ENCODE measurements at places on chromosomes 4 and X.

DNA sequence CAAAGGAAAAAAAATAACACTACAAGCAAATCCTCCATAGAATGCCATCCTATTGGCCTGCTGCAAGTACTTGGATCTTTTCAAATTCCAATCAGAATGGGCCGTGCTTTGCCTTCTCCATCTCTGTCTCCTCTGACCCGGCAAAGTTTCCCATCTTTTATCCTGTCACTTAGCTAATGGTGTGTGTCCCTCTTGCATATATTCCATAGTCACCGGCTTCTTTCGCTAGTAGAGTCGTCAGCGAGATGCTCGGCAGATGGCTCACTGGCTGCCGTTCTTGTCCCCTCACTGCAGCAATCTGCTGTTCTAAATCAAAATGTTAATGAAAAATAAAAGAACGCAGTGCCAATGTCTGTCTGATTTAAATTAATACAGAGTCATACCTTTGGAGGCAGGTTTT is 22.1 kb downstream of the GRIA3 start:
- DNase-seq: no peak
- H3K27me3 ChIP-seq: no peaks in the 10 kb centered on the region
- H3K4me1 ChIP-seq: no peaks in the 10 kb centered on the region
- no peak overlapping the region for H3K27ac ChIP-seq
- no peaks in the 10 kb centered on the region for H3K36me3 ChIP-seq

DNA sequence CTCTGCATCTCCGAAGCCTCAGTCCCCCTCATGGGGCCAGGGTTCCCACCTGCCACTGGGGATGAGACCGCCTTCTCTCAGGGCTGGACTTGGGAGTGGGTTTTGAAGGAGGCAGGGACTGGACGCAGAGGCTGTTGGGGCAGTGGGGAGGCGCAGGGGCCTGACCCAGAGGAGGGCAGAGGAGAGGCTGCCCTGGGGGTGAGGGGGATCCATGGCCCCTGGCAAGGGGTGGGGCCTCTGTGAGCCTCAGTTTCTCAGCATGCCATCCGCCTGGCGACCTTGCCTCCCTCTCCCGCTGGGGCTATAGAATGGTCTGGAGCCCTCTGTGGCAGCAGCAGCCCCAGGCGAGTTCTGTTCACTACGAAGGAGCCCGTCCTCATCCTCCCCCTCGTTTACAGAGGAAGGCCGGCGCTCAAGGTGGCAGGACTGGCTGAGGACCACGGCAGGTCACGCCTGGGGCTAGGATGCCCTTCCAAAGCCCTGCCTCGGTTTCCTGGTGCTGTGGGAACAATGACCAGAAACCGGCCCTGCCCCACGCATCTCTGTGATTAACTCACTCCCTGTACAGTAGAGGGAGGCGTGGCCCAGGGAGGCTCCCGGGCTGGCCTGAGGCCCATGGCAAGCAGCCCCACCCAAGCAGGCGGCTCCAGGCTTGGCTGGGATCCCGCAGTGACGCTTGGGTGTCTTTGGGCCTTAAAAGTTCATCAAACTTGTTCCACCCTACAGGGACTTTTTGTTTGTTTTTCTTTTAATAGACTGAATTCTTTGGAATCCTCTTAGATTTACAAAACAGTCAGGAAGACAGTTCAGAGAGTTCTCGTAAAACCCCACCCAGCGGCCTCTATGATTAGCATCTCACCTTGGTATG is 16.0 kb upstream of the SH3TC1 start:
- no peaks in the 10 kb centered on the region for H3K36me3 ChIP-seq
- no peaks in the 10 kb centered on the region for H3K27me3 ChIP-seq
- H3K4me1 ChIP-seq: peaks cover 28% of the 10 kb centered on the region
- H3K4me3 ChIP-seq: no peak overlapping the region
- peak overlapping the region; percentile 17 for H3K27ac ChIP-seq

- no peaks in the 10 kb centered on the region for H3K27me3 ChIP-seq
- no peak overlapping the region for H3K4me3 ChIP-seq
- peak overlapping the region; percentile 73 for H3K27ac ChIP-seq
- peaks cover 27% of the 10 kb centered on the region for H3K4me1 ChIP-seq
Observed at GRCh38 chr4:147361726-147362125, 119.2 kb upstream of the EDNRA start.

DNA sequence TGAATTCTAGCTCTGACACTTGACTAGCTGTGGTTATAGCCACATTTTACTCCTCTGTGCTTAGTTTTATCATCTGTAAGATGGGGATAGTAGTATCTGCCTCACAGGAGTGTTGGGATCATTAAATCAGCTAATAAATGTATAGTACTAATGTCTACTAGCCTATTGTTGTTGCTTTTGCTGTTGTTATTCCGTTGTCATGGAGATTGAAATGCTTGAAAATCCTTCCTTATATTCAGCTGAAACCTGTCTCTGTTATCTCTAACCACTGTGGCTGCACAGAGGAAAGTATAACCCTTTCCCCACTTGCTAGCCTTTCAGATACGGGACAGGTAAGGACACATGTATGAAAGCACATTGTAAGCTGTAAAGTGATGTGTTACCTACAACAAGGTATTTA is 33.9 kb downstream of the CLCN5 start:
- H3K27ac ChIP-seq: no peak overlapping the region
- no peaks in the 10 kb centered on the region for H3K4me1 ChIP-seq
- H3K27me3 ChIP-seq: no peaks in the 10 kb centered on the region
- no peak for DNase-seq

DNA sequence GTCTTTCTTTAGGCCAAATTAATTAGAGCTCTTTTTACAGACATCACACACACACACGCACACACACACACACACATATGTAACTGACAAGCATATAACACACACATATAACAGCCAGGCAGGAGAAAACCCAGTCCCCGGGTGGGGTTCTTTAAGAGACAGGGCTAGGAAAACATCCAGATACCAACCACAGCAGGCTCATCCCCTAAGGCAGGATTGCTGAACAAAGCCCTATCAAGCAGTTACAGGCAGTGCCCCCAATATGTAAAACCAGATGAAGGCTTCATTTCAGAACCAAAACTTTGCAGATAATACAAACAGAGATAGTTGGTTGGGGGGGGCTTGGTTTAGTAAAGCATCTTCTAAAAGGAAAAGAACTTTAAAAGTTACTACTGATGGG is 18.0 kb upstream of the FAM47E start:
- peak overlapping the region; percentile 21 for H3K4me3 ChIP-seq
- DNase-seq: no peak
- no peak overlapping the region for H3K27ac ChIP-seq
- H3K36me3 ChIP-seq: no peaks in the 10 kb centered on the region

- peaks cover 24% of the 10 kb centered on the region for H3K36me3 ChIP-seq
- no peak overlapping the region for H3K4me3 ChIP-seq
- no peak overlapping the region for H3K27ac ChIP-seq
- H3K27me3 ChIP-seq: no peaks in the 10 kb centered on the region
Observed at GRCh38 chr4:5635826-5636195, 72.5 kb downstream of the EVC2 start.

DNA sequence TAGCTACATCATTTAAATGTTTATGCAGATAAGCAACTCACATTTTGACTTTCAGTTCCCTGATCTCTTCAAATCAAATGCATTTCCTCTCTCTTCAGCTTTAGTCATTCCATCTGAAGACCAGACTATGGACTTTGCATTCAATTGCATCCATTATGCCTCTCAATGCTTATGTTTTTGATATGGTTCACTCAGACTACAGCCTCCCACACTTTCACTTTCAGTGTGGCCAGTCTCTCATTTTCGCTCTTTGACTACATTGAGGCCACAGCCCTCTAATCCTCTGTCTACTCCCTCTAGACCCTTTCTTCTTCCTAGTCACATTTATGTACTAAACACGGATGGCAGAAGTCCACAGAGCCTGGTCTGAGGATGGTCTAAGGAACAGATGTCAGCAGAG is 24.5 kb upstream of the VEGFC start:
- no peaks in the 10 kb centered on the region for H3K36me3 ChIP-seq
- H3K27ac ChIP-seq: no peak overlapping the region
- no peak for DNase-seq
- H3K27me3 ChIP-seq: no peaks in the 10 kb centered on the region

DNA sequence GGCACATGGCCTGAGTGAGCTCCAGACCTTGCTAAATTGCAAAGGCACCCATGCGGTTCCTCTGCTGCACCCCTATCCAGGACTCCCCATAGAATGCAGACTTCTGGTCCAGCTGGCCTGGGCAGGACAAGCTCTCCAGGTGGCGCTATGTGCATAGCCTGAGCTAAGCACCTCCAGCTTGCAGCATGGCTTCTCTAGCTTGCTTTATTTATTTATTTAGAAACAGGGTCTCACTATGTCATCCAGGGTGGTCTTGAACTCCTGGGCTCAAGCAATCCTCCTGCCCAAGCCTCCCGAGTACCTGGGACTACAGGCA is 5.5 kb upstream of the WFS1 start:
- H3K27me3 ChIP-seq: no peaks in the 10 kb centered on the region
- H3K27ac ChIP-seq: no peak overlapping the region
- no peak overlapping the region for H3K4me3 ChIP-seq
- peaks cover 3% of the 10 kb centered on the region for H3K4me1 ChIP-seq
- no peak for DNase-seq
- H3K36me3 ChIP-seq: no peaks in the 10 kb centered on the region

- no peak overlapping the region for H3K27ac ChIP-seq
- H3K4me1 ChIP-seq: no peaks in the 10 kb centered on the region
- no peaks in the 10 kb centered on the region for H3K27me3 ChIP-seq
- H3K4me3 ChIP-seq: no peak overlapping the region
Observed at GRCh38 chr4:5746829-5747737, 36.1 kb downstream of the EVC start.

- peaks cover 18% of the 10 kb centered on the region for H3K36me3 ChIP-seq
- no peak for DNase-seq
- H3K4me1 ChIP-seq: no peaks in the 10 kb centered on the region
- H3K27ac ChIP-seq: no peak overlapping the region
- H3K27me3 ChIP-seq: no peaks in the 10 kb centered on the region
- H3K4me3 ChIP-seq: no peak overlapping the region
Observed at GRCh38 chrX:136862546-136862945, 18.0 kb downstream of the RBMX start.

DNA sequence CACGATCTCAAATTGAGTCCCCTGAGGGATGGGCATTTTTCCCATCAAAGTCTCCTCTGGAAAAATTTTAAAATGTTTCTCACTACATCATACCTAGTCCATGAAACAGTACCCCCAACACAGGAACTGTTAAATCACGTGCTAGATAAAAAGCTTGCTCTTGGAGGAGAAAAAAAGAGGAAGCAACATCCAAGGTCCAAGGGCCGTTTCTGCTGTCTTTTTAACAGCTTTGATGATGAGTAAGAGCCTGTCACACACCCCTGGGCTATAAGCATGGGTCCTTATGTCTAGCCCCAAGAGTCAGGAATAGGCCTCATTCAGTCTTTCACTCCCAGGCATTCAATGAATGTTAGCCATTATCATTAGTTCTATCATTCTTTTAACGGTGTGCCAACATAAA is 128.9 kb downstream of the SH3KBP1 start:
- no peaks in the 10 kb centered on the region for H3K27me3 ChIP-seq
- H3K36me3 ChIP-seq: no peaks in the 10 kb centered on the region
- no peak overlapping the region for H3K4me3 ChIP-seq

- DNase-seq: peak; percentile 60
- H3K27me3 ChIP-seq: no peaks in the 10 kb centered on the region
- no peaks in the 10 kb centered on the region for H3K4me1 ChIP-seq
- H3K4me3 ChIP-seq: no peak overlapping the region
Observed at GRCh38 chr4:7154351-7154981, 37.9 kb upstream of the SORCS2 start.

DNA sequence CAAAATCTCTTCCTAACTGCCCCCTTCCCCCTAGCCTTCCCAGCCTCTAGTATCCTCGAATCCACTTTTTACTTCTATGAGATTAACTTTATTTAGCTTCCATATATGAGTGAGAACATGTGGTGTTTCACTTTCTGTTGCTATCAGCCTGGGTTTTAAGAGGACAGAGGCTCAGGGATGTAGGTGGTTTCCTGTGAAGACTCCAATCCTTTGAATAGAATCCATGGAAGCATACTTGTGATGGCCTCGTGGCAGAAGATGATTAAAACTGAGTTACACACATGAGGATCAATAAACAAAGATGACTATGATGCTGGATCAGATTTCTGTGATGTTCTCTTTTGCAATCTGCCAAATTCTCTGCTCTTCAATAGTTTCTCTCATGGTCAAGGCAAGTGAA is 29.8 kb downstream of the CD99L2 start:
- no peak for DNase-seq
- no peak overlapping the region for H3K4me3 ChIP-seq
- no peak overlapping the region for H3K27ac ChIP-seq
- H3K27me3 ChIP-seq: no peaks in the 10 kb centered on the region
- H3K4me1 ChIP-seq: no peaks in the 10 kb centered on the region

DNA sequence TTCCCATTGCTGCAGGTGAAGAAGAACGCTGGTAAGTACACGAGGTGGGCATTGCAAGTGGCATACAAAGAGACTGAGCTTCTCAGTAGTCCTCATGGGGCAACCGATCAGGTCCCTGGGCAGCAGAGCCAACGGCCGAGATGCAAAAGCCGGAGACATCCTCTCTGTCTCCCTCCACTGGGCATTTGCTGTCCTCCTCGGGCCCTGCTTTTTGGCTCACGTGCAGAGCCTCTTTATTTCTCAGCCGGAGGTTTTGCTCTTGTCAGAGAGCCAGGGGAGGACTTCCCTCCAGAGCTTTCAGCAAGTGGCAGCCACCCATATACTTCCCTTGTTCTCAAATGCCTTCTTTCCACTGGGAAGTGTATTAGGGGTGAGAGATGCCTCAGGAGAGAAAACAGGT is 18.0 kb downstream of the STARD8 start:
- H3K4me1 ChIP-seq: no peaks in the 10 kb centered on the region
- no peak for DNase-seq
- no peak overlapping the region for H3K27ac ChIP-seq
- no peak overlapping the region for H3K4me3 ChIP-seq

GRCh38 chr4:70508801-70509200 is 9.6 kb upstream of the AMTN start:
- no peaks in the 10 kb centered on the region for H3K27me3 ChIP-seq
- H3K27ac ChIP-seq: no peak overlapping the region
- H3K4me3 ChIP-seq: no peak overlapping the region
- H3K4me1 ChIP-seq: no peaks in the 10 kb centered on the region
- no peaks in the 10 kb centered on the region for H3K36me3 ChIP-seq

DNA sequence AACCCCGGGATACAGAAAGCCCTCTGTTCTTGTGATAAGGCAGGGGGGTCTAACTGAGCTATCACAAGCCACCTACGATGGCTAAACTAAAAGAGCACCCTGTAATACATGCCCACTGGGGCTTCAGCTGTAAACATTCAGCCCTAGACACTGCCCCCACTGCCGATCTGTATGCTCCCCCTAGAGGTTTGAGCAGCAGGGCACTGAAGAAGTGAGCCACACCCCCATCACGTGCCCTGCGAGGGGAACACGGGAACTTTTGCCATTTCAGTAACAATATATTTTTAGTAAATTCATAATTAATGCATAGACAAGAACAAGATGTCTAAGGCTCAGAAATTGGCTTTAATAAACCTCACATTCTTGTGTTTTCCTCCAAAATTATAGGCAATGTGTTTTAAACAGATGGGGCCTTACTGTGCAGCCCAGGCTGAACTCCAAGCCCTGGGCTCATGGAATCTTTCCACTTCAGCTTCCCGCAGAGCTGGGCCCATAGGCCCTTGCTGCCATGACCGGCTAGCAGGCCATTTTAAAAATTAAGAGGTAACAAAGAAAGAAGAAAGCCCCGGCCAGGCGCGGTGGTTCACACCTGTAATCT is 235.3 kb upstream of the SFRP2 start:
- no peak for DNase-seq
- H3K27me3 ChIP-seq: no peaks in the 10 kb centered on the region
- H3K4me1 ChIP-seq: no peaks in the 10 kb centered on the region
- H3K27ac ChIP-seq: no peak overlapping the region
- H3K4me3 ChIP-seq: no peak overlapping the region
- H3K36me3 ChIP-seq: no peaks in the 10 kb centered on the region

- H3K27me3 ChIP-seq: no peaks in the 10 kb centered on the region
- no peak for DNase-seq
- no peak overlapping the region for H3K27ac ChIP-seq
- H3K4me1 ChIP-seq: no peaks in the 10 kb centered on the region
Observed at GRCh38 chr4:121995790-121996537, 44.1 kb upstream of the TRPC3 start.

Measured in upper lobe of right lung (tissue), 1 donor.